ENCODE measurements at places on chromosomes 4 and X.

DNA sequence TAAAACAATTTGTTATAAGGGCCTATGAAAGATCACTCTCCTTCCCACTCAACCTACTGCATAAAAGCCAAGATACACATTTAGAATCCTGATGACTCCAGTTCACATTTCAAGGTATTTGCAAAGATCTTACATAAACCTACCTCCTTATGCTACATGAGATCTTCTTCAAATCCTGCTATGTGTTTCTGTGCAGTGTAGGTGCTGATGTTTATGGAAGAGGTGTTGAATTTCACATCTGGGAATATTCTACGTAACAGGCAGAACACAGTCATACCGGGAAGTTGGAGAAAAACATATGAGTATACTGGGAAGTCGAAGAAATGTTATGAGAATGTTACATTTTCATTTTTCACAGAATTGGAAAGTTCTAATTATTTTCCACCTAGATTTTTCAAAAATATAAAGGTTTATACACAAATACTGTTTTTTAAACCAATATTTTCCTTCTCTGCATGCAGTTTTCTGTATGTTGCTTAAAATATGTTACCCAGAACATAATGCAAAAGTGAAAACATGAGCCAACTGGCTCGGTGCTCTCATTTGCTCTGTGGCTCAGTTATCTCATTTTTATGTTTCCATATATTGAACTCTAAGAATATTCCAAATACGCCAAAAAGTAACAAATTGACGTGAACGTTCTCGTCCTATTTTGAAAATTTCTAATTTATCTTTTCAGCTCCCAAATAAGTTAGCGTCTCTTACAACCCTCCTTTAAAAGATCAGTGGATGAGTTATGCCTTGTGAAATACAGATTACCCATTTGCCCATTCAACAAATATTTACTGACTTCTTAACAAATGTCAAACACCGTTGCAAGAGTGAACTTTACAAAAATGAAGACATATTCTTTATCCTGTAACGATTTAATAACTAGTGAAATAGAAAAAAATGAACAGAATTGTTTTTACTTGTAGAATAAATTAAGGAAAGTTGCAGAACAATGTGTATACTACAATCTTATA is 899.3 kb downstream of the STIM2 start:
- DNase-seq = peak; percentile 1

GRCh38 chr4:8647626-8648025 is 55.1 kb downstream of the CPZ start:
- DNase-seq = no peak

DNA sequence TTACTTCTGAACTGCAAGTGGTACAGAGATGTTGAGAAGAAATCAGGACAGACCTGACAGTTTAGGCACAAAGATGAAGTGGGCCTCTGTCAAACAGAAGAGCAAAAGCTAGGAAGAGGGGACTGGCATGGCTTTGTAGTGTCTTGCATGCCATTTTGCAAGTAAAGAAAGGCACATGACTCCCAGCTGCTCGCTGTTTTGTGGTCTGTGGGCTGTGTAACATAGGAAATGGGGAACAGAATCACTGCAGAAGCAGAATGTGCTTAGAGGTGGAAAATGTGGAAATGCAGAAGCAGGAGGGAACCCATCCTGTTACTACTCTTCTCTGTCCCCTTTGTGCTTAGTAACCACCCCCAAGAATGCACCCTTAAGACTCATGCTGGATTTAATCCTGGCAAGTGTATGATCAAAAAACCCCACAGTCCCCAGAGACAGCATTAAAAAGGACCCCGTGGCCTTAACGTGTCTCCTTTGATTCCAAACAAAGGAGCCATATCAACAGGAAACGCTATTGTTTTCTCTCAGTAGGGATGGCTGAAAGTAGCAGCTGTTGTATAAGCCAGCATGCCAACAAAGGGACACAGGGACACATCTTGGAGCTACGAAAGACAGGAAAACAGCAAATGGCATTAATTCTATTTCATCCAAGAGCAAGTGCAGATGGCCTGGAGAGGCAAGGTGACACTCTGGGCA is 177.6 kb upstream of the GLRA2 start:
- peak; percentile 49 for DNase-seq

GRCh38 chr4:6910340-6910959 is 824 bp downstream of the TBC1D14 start:
- DNase-seq = peak; percentile 56

DNA sequence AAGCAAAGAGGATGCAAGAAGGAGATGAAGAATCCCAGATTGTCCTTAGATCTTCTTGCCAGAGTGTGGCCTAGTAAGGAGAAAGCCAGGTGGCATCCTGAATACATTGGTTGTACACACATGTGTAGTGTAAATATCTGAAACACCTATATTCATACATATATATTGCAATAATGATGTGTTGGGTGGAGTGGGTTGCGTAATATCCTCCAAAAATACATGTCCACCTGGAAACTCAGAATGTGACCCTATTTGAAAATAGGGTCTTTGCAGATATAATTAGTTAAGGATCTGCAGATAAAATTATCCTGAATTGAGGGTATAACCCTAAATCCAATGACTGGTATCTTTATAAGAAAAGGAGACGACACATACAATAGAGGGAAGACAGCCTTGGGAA is 216.3 kb downstream of the NLGN4X start:
- no peak for DNase-seq

DNA sequence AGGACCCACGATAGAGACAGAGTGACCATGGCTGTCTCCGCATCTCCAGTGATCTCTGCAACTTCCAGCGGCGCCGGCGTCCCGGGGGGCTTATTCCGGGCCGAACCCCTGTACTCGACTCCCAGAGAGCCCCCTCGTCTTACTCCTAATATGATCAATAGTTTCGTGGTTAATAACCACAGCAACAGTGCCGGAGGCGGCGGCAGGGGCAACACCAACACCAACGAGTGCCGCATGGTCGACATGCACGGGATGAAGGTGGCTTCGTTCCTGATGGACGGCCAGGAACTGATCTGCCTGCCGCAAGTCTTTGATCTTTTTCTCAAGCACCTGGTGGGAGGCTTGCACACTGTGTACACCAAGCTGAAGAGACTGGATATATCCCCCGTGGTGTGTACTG is 343 bp downstream of the DACH2 start:
- peak; percentile 50 for DNase-seq

DNA sequence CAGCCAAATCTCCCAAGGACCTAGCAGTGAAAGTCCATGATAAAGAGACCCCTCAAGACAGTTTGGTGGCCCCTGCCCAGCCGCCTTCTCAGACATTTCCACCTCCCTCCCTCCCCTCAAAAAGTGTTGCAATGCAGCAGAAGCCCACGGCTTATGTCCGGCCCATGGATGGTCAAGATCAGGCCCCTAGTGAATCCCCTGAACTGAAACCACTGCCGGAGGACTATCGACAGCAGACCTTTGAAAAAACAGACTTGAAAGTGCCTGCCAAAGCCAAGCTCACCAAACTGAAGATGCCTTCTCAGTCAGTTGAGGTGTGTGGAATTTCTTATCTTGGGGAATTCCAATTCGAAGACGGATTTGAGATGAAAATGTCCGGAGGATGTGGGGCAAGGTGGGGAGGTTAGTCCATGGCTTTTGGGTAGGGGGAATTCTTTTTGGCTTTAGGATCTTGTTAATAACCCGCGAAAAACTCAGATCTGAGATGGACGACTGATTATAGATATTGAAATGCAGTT is 112.5 kb downstream of the AFF1 start:
- DNase-seq = no peak

DNA sequence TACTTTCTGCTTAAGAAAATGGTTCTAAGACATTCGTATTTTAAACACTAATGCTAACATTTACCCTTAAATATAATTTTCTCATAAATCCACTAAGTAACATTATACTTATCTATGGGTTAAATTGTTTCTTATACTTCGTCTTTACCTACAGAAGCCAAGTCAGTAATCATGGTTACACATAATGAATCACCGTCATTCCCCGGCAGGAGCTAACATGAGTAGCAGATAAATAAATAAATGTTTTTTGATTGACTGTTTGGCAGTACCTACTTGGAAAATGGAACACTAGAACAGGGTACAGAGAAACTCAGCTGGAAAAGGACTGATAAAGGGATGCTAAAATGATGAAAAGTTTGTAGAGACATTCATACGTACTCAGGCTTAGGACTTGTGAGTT is 430.4 kb downstream of the ACTRT1 start:
- DNase-seq = no peak

- peak; percentile 28 for DNase-seq
Observed at GRCh38 chrX:17744896-17745523, 7.7 kb downstream of the SCML1 start.

GRCh38 chr4:126888968-126889367 is 743.8 kb upstream of the INTU start:
- no peak for DNase-seq

DNA sequence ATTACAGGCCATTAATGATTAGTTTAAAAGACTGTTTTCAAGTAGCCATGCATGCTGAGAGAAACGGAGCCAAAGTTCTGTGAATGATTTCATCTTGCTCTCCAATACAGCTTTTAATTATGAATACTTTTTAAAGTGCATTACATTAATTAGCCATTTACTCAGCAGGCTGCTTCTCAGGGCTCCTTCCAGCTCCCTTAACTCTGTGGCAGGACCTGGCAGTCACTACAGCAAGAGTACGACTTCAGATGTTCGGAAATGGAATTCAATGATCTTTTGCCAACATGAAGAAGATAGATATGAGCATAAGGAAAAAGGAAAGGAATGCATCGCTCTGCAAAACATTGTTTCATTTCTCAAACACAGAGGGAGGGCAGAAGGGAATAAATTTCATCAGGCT is 987.2 kb downstream of the PDHA2 start:
- peak; percentile 18 for DNase-seq

- DNase-seq = no peak
Observed at GRCh38 chr4:184481544-184481943, 7.2 kb upstream of the IRF2 start.

DNA sequence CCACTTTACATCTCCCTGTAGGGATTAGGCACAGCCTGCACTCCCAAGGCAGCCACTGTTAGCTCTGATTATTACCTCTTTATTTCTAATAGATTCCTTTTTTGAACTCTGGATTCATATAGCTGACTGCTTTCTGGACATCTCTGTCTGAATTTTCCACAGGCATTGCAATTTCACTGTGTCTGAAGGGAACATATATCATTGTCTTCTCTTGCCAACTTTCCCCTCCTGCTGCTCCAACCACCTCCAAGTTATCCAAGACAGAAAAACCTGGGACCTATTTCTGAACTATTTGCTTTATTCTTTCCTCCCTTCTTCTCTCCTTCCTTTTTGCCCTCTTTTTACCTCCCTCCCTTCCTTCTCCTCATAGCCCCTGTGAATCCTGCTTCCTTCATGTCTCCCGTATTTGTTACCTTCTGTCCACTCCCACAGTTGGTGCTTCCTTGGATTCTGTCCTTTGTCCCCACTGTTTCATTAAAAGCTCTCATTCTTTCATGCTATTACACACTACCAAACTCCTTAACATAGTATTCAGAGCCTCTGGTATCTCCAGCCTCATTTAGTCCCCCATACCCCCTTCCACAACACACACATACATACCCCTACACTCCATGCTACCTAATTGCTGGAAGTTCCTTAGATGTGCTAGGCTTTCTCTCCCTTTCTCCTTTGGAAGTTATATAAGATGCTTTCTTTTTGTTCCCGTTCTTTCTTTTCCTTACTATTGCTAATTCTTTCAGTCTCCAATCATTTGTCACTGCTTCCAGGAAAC is 34.7 kb downstream of the FGF2 start:
- DNase-seq = no peak

- no peak for DNase-seq
Observed at GRCh38 chr4:72984351-72984750, 85.2 kb downstream of the COX18 start.

- peak; percentile 15 for DNase-seq
Observed at GRCh38 chr4:58983887-58984286, 1873.7 kb upstream of the IGFBP7 start.

- no peak for DNase-seq
Observed at GRCh38 chr4:128477540-128477939, 189.9 kb upstream of the PGRMC2 start.

DNA sequence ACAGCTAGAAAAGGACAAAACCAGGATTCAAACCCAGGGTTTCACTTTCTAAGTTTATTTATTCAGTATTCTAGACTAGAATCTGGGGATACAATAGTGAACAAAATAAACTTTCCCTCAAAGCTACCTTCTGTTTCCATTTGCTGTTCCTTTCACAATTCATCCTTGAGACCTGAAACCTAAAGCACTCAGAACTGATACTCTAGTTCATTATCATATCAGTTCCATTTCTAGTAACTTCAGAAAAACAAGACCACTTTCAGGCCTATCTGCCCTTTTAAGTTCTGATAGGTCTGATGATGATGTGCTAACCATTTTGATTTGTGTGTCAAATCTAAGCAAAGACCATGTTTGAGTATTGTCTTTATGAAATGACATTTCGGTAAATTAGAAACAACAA is 7.8 kb upstream of the XK start:
- no peak for DNase-seq

GRCh38 chrX:15973299-15973698 is 118.7 kb upstream of the AP1S2 start:
- no peak for DNase-seq

GRCh38 chrX:82961129-82961528 is 547.0 kb upstream of the POU3F4 start:
- no peak for DNase-seq

GRCh38 chr4:76283900-76284299 is 22.6 kb upstream of the STBD1 start:
- no peak for DNase-seq

- no peak for DNase-seq
Observed at GRCh38 chr4:54877006-54877405, 219.2 kb downstream of the KIT start.

DNA sequence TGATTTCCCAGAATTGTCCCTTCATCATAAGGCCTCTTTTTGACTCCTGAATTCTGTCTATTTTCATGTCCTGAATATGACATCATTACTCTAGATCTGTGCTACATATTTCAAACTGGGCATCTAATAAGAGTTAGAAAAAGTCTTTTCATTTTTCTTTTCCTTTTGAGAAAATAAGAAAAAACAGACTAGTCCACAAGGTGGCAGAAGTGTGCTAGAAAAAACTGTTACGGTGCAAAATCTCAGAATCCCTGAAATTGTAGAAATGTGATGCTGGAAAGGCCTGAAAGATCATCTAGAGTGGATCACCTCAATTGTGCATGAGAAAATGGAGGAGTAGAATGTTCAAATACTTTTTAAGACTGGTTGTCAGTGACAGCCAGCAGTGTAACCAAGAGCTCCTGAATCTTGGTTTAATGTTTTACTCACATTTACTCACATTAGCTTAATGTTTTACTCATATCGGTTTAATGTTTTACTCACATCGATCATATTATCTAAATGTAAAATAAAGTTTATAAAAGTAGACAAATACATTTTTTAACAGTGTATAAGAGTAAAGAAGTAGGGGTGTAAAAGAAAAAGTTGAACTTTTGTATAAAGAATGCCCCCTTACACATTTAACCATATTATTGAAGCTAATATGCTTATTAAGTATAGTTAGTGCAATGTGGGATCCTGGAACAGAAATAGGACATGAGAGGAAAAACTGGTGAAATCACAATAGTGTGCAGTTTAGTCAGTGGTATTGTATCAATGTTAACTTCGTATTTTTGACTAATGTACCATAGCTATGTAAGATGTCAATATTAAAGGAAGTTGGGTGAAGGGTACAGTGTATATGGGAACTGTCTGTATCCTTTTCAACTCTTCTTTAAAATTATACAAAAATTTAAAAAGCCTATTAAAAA is 15.2 kb downstream of the ASB11 start:
- peak; percentile 48 for DNase-seq

Data from eye (tissue), 1 donor.